ENCODE measurements at places on chromosomes 13 and 19.

- DNase-seq: no peak
Observed at GRCh38 chr19:4081441-4082129, 14.9 kb upstream of the ZBTB7A start.

- DNase-seq: no peak
Observed at GRCh38 chr19:12866416-12867119, 14.7 kb downstream of the DNASE2 start.

- no peak for DNase-seq
Observed at GRCh38 chr13:29185926-29186325, 365.8 kb downstream of the MTUS2 start.

- DNase-seq: no peak
Observed at GRCh38 chr19:30540761-30541160, 168.6 kb downstream of the ZNF536 start.

DNA sequence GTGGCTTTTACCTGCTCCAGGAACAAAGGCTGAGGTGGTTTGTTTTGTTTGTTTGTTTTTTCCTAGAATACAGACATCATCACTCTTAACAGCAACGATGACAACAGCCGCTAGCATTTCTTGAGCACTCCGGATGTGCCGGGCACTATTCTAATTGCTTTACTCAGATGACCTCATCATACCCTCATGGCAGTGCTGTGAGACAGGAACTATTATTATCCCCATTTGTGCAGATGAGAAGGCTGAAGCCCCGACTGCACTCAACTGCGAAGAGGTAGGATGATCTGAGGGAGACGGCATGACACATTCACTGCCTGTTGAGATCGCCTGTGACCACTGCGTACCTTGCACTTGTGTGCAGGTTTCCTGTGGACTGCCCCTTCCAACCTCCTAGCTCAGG is 66.5 kb downstream of the CCDC70 start:
- no peak for DNase-seq

DNA sequence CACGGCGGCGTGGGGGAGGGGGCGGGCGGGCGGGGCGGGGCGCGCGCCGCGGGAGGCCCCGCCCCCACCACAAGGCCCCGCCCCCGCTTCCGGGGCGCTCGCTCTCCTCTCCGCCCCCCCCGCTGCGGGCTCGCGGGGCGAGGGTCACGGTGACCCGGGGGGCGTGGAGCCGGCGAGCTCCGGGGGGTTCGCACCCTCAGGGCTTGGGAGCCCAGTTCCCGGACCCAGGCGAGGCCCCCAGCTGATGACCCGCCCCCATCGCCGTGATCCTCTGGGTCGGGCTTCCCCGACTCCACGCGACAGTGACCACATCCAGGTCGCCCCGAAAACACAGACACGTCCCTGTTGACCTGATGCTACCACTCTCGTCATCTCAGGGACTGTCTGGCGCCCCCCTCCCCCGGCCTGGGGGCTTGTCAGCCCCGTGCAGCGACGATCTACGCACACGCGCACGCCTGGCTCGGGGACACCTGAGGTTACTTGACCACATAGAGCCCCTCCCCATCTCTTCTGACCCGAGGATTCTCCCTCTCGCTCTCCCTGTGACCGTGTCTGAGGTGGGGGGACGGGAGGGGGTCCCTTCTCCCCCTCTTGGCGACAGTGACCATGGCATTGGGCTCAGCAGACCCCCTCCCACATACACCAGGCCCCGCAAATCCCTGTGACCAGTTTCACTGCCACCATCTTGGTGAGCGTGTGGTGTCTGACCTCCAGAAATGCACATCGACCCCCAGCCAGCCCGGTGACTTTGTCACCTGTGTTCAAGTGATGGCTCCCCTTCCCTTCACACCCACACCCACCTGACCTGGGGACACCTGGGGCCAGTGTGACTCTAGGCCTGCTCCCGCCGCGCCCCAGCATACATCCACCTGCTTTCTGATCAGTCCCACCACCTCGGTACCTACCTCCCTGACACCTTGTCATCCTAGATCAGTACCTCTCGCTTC is 670 bp downstream of the MAP2K7 start:
- peak; percentile 84 for DNase-seq

GRCh38 chr13:80235166-80235966 is 105.6 kb downstream of the SPRY2 start:
- DNase-seq: no peak

- DNase-seq: no peak
Observed at GRCh38 chr13:112867301-112867711, 101.7 kb upstream of the MCF2L start.

DNA sequence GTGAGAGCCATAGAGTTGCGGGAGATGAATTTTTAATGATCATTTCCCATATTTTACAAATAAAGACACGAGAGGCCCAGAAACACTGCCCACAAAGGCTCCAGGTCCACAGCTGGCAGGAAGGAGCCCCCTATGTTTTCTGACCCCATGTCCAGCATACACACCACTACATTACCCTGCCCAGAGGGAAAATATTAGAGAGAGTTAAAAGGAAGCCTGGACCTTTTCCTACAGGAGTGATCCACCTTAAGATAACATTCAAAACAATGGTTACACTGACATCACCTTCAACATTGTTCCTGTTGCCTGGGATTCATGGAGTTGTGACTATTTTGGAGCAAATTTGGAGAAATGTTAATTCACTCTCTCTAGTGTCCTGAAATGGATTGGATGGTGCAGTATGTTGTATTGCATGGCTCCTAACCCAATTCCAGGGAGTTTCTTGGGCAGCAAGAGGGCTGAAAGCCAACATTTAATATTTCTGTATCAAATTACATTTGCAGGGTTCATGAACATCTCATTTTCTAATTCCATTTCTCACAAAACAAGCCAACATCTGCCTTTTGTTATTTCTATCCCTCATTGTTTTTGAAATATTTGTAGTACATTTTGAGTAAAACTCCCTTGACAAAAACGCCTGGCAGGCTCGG is 172.5 kb downstream of the DLEU7 start:
- DNase-seq: no peak

GRCh38 chr19:710767-711166 is 2.0 kb downstream of the PALM start:
- DNase-seq: no peak

- no peak for DNase-seq
Observed at GRCh38 chr19:18167975-18168645, 5.5 kb upstream of the IFI30 start.

- DNase-seq: no peak
Observed at GRCh38 chr19:51121257-51121656, 3.4 kb upstream of the SIGLEC9 start.

DNA sequence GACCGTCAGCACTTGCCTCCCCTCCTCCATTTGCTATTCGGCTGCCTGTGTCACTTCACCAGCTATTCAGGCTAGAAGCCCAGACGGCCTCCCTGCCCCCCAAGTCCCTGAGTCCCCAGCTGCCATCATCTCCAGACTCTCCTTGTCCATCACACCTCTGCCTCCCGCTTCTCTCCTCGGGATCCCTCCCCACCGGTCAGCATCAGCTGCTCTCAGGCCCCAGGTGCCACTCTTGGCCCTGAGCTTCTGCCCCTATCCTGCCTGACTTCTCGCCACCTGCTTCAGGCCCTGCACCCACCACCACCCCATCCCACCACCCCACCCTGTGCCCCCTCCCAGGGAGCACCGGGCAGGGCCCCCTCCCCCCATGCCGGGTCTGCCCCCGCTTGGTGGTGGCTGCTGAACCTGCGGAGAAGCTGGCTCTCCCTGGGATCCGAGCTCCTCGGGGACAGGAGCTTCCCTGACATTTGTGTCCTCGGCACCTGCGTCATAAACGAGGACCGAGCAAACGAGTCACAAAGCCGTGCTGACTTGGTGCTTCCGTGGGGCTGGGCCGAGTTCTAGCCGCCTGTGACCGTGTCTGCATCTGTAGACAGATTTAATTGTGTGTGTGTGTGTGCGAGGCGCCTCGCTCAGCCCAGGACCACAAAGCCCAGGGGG is 70.3 kb upstream of the MCF2L start:
- no peak for DNase-seq

DNA sequence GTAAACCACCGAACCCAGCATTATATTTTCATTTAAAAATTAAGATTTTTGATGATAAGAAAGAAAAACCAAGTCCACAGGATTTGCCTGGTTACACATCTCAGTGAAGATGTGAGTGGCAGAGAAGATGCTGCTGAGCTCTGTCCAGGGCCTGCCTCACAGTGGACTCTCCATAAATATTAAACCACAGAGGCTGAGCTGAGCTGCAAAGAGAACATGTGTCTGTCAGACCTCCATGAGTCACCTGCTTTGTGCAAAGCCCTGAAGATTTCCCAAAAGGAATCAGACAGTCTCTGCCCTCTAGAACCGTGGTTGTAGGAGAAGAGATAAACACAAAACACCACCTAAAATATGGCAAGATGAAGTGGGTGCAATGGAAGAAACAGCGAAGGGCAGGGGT is 127.2 kb upstream of the TSC22D1 start:
- no peak for DNase-seq

DNA sequence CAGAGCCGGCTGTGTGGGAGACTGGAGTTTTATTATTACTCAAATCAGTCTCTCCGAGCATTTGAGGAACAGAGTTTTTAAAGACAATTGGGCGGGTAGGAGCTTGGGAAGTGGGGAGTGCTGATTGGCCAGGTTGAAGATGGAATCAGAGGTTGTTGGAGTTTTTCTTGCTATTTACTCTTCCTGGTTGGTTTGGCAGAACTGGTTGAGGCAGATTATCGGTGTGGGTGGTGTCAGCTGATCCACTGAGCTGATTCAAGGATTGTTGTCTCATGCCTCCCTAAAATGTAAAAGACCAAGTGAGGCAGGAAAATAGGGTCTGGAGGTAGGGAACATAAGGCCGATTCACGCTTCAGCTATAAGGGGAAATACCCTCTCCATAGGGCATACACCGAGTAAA is 1.3 kb upstream of the TDRD12 start:
- DNase-seq: no peak

- no peak for DNase-seq
Observed at GRCh38 chr19:11387162-11388034, 3.3 kb upstream of the EPOR start.

- DNase-seq: no peak
Observed at GRCh38 chr13:49651570-49652354, 23.5 kb downstream of the ARL11 start.

- DNase-seq: no peak
Observed at GRCh38 chr13:67048821-67049150, 181.3 kb downstream of the PCDH9 start.

- DNase-seq: no peak
Observed at GRCh38 chr19:15453906-15454860, 4.4 kb upstream of the WIZ start.

DNA sequence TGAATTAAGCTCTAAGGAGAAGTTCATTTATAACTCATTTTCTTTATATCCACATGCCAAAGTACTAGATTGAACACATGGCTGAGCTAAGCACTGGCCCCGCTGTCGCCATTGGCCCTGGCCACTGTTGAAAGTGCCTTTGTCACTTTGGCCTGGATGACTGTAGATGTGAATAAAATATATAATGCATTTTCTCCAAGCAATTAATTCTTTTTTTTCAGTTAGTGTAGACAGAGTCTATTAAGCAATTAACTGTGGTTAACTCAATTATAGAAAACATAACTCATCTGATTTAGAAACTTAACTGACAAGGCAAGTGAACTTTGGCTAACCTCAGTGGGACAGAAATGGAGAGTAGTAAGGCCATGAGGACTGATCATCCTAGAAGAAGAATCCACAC is 965.6 kb downstream of the EFNB2 start:
- no peak for DNase-seq

DNA sequence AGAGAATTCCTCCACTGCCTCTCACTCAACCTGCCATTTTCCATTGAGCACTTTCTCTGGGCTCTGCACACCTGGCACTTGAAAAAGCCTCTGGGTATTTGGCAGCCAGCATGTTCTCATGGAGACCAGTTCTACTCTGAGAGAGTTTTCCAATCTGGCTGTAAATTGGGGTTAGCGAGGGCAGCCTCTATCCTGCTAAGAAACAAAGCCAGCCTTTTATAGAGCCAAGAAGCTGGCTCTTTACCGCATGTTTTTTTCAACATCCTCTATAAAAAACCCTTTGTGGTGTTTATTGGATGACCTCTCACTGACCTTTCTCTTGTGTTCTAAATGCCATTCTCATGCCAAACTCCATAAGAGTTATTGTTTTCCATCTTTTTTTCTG is 52.6 kb upstream of the RCBTB2 start:
- DNase-seq: no peak

GRCh38 chr19:6092329-6093286 is 17.7 kb downstream of the RFX2 start:
- DNase-seq: no peak

- DNase-seq: no peak
Observed at GRCh38 chr13:43329702-43330101, 306.3 kb downstream of the DNAJC15 start.

GRCh38 chr13:81393721-81394120 is 1052.8 kb upstream of the SPRY2 start:
- no peak for DNase-seq

DNA sequence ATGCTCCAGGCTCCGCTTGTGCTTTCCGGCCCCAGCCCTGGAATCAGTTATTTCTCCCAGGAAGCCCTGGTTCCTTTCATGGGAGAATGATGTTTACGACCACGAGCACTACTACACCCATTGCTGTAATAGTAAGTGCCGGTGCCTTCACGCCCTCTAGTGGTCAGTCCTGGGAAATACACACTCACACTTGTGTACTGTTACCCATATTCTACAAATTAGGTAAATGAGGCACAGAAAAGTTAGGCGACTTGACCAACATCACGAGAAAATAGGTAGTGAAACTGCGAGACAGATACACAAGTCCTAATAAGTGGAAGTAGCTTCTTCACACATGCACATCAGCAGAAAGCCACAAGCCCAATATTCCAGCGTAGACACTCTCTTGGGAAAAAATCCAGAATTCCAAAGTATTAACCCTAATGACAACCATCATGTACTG is 21.7 kb downstream of the CEACAM21 start:
- no peak for DNase-seq

DNA sequence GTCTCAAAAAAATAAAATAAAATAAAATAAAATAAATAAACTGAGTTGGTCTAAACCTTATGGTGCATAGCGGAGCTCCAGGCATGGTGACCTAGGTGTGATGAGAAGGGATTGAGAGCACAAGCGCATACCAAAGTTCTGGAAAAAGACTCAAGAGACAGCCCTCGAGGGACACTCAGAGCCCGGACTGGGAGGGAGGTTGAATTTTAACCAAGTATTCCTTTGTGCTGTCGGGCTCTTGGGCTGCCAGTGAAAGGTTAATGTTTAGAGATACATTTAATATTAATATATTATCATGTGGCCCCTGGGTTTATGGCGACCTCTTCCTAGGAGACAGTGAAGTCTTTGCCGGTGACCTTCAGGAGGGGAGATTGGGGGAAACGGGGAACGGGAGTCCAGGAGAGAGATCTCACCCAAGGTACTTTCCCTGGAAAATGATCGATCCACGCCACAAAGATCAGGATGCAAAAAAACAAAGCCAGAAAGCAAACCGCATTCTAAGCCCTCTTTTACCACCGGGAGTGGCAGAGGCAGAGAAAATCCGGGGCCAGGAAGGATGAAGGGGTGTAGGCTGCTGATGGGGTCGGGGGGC is 1.6 kb downstream of the FUT6 start:
- no peak for DNase-seq

GRCh38 chr13:48304143-48304876 is 759 bp downstream of the RB1 start:
- DNase-seq: no peak

GRCh38 chr19:14786421-14786851 is 8.1 kb upstream of the ADGRE2 start:
- DNase-seq: no peak
